ENCODE measurements at places on chromosomes 3 and 15.

GRCh38 chr15:62428259-62428658 lies 263.2 kb upstream of the C2CD4B start:
- no peak for DNase-seq

GRCh38 chr3:141998669-141999290 lies 122.3 kb downstream of the ATP1B3 start:
- DNase-seq, result peak; percentile 29

DNA sequence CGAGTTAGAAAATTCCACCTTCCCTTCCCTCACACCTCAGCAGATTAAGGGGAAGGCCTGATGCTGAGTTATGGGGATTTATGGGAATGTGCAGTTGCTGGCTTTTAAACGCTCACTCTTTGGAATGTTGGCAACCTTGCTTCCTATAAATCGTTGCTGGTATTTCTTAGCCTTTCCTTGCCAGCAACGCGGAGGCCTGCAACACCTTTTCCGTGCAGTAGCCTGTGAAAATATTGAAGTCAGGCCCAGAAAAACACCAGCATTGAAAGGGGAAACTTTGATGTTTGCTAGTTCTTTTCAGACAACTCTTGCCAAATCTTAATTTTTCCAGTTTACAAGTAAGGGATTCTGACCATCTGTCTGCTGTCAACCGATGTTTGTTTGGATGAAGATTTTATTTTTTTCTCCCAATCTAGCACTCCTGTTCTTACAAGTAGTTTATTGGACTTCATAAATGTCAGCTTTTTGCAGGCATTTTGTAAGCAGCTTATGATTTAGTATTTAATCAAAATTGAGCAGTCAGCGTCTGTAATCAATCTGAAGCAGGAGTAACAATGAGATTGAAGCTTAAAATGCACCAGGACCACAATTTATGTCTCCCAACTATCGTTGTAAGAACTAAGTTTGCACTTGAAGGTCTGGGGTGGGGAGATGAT lies 251.0 kb downstream of the RPLP1 start:
- no peak for DNase-seq

DNA sequence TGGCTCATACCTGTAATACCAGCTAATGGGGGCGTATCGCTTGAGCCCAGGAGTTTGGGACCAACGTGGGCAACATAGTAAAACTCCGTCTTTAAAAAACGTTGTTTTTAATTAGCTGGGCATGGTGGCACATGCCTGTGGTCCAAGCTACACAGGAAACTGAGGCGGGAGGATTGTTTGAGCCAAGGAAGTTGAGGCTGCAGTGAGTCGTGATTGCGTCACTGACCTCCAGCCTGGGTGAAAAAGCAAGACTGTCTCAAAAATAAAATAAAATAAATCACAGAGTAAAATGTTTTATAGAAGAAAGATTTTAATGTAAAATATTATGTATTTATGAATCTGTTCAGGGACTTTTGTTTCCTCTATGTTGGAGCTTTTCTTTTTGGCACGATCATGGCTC lies 15.3 kb upstream of the STRIT1 start:
- DNase-seq, result no peak

GRCh38 chr3:175898194-175898593 lies 1039.1 kb downstream of the NAALADL2 start:
- DNase-seq, result no peak

- DNase-seq, result no peak
These were observed 27.6 kb upstream of the ATP8B4 start for GRCh38 chr15:50146632-50147031.

GRCh38 chr15:94105760-94106159 lies 125.6 kb upstream of the MCTP2 start:
- peak; percentile 98 for DNase-seq

DNA sequence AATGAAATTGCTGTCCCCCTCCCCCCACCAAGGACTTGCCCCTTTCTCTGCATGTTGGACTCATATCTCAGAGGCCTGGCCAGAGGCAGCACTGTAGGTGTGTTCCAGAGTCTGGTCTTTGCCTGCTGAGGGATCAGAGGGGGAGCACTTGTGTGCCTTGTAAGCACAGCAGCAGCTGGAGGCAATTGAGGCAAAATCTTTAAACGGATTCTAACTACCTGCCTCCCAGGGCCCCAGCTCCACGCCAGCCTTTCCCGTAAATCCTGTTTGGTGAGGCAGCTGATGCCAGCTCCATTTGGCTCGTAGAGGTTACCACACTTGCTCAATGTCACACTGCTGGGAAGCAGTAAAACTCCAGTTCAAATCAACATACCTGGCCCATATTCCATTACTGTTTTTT lies 2.3 kb upstream of the IDH2 start:
- DNase-seq, result no peak

GRCh38 chr3:46987743-46988401 lies 8.4 kb downstream of the NBEAL2 start:
- DNase-seq, result peak; percentile 64
